NCI-H226 (cell line): ENCODE measurements at places on chromosomes 1 and 21.

DNA sequence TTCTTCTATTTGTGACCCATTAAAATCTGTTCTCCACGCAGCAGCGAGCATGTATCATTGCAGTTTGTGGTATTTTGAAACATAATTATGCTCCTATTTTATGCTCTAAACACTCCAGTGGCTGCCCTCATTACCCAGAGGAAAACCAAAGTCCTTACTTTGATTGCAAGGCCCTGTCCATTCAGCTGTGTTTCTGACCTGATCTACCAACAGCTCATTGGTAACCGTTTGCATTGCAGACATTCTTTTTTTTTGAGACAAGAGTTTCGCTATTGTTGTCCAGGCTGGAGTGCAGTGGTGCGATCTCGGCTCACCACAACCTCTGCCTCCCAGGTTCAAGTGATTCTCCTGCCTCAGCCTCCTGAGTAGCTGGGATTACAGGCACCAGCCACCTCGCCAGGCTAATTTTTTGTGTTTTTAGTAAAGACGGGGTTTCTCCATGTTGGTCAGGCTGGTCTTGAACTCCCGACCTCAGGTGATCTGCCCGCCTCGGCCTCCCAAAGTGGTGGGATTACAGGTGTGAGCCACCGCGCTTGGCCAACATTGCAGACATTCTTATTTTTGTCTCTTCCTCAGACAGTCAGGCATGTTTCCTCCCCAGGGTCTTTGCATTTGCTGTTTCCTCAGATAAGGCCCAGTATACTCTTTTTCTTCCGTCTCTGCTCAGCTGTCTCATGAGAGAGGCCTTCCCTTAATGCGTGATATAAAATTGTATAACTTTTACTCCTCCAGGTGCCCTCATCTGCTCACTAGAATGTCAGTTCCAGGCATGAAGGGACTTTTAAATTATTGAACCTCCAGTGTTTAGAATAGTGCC lies 32.5 kb downstream of the THRAP3 start:
- no peak for DNase-seq

DNA sequence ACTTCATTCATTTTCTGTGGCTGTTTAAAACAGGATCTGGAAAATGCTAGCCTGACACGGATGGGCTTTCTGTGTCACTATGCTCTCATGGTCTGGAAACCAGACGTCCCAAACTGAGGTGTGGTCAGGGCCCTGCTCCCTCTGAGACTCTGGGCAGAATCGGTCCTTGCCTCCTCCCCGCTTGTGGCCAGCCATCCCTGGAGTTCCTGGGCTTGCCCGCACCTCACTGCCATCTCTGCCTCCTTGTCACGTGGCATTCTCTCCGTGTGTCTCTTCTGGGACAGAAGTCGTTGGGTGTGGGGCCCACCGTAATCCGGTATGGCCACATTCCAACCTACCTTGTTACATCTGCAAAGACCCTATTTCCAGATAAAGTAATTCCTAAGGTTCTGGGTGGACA lies 10.1 kb upstream of the ACTRT2 start:
- no peak for DNase-seq

DNA sequence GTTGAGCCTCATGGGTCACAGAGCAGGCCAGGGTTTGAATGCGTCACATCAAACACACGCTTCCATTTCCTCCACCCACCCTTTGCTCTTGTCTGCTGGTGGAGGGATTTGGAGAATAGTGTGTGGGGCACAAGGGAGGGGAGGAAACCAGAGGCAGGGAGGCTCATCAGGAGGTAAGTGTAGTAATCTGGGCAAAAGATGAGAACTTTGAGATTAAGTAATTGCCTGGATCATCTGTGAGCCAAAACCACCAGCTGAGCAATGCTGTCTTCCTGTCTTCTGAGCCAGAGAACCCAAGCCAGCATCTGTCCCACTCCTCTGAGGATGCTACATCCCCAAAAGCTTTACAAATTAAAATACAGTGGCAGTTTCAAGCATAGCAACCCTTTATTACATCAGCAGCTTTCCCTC lies 45.2 kb downstream of the C8B start:
- DNase-seq, result no peak

GRCh38 chr1:160834945-160835565 lies 27.6 kb downstream of the CD244 start:
- peak; percentile 28 for DNase-seq

- peak; percentile 15 for DNase-seq
These were observed 50.1 kb downstream of the RASAL2 start for GRCh38 chr1:178143730-178144690.

- DNase-seq, result no peak
These were observed 19.6 kb downstream of the KANK4 start for GRCh38 chr1:62299426-62300200.

- no peak for DNase-seq
These were observed 2.9 kb downstream of the LHX8 start for GRCh38 chr1:75136921-75137641.

- DNase-seq, result no peak
These were observed 6.2 kb downstream of the SLC19A2 start for GRCh38 chr1:169479363-169480066.

GRCh38 chr1:109210058-109210457 lies 3.7 kb upstream of the SARS1 start:
- DNase-seq, result no peak

GRCh38 chr1:221644663-221645258 lies 97.1 kb downstream of the DUSP10 start:
- DNase-seq, result no peak

GRCh38 chr21:31370893-31371544 lies 27.0 kb upstream of the TIAM1 start:
- no peak for DNase-seq

GRCh38 chr1:24640288-24640687 lies 2.8 kb upstream of the SRRM1 start:
- no peak for DNase-seq

DNA sequence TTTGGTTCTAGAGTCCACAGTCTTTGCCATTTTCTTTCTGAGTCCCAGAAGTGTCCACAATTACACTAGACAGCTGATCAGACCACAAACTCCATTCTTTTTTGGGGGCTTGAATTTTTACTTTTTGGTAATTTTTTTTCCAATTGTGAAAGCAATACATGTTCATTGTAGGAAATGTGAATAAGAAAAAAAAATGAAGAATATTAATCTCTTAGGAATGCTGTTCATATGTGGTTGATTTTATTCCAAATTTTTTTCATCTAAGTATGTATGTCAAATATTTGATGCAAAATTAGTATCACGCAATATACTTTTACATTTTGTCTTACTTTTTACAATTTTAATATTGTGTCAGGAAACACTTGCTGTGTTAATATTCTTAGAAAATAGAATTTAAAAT lies 76.4 kb upstream of the ETS2 start:
- no peak for DNase-seq

- DNase-seq, result no peak
These were observed 29.2 kb downstream of the MAN1C1 start for GRCh38 chr1:25645637-25646400.

- no peak for DNase-seq
These were observed 30.4 kb upstream of the RNF2 start for GRCh38 chr1:185014941-185015340.

DNA sequence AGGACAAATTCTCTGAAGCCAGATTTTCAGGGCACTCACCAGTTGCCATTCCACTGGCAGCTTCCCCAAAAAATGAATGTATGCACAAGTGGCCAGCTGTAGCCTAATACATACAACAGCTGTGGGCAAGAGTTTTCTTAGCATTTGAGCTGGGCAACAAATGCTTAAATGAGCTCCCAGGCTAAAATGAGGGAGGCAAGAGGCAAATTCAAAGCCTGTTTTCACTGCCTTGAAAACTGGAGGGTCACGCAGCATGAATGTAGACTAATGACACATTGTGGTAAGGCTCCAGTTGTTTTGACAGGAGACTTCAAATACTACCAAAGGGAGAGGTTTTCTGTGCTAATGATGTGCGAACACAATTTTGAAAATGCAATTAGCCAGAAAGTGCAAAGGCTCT lies 88.2 kb downstream of the TIAM1 start:
- DNase-seq, result no peak

- no peak for DNase-seq
These were observed 7.5 kb downstream of the ELF3 start for GRCh38 chr1:202017749-202018467.

- DNase-seq, result peak; percentile 64
These were observed 11.5 kb upstream of the COL8A2 start for GRCh38 chr1:36136535-36136934.

- DNase-seq, result no peak
These were observed 324.5 kb downstream of the NPHP4 start for GRCh38 chr1:5667513-5668325.

- no peak for DNase-seq
These were observed 5.1 kb upstream of the CDC42BPA start for GRCh38 chr1:227323171-227323966.

GRCh38 chr1:27562534-27563340 lies 41.2 kb downstream of the AHDC1 start:
- no peak for DNase-seq
